ENCODE measurements at places on chromosomes 2 and 18.

GRCh38 chr18:24603151-24603550 is 142.7 kb downstream of the HRH4 start:
- no peak for DNase-seq

DNA sequence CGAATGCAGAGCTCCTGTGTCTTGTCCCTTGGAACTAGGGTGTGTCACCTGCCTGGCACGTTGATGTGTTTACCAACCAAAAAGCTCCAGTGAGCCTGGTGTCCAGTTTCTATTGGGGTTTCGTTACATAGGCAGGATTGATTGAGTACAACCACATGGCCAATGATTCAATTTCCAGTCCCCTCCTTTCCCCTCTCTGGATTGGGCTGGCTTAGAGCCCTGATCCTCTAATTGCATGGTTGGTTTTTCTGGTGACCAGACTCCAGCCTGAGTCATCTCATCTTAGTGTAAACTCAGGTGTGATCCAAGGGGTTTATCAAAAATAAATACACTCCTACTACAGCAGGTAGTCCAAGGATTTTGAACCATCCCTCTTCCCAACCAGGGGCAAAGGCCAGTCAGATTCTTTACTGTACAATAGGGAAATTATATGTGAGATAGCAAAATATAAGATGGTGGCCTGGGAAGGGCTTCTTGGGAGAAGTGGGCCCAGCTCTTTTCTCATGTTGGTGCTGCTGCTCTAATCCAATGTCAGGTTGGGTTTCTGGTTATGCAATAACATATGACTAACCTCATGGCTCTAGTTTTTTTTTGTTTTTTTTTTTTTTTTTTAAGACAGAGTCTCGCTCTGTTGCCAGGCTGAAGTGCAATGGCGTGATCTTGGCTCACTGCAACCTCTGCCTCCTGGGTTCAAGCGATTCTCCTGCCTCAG is 64.7 kb upstream of the MGAT5 start:
- DNase-seq, result no peak

DNA sequence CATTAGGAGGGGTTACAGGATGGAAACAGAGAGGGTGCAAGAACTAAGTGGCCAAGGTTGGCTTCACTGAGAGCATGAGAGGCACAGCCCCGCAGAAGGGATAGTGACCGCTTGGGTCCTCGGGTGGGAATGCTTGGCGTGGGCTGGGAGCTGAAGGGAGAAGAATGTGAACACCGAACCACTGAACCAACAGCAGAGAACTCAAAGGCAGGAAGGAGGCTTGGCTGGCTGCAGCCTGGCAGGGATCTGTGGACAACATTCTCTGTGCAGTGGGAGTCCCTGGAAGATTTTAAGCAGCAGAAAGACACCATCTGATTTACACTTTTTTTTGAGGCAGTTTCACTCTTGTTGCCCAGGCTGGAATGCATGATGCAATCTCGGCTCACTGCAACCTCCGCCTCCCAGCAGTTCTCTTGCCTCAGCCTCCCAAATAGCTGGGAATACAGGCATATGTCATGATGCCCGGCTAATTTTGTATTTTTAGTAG is 33.9 kb downstream of the SOWAHC start:
- DNase-seq, result no peak

- no peak for DNase-seq
Measured at GRCh38 chr18:62566199-62566598, 43.4 kb downstream of the ZCCHC2 start.

- no peak for DNase-seq
Measured at GRCh38 chr2:73877071-73877802, 15.6 kb upstream of the ACTG2 start.

All from NCI-H446 treated with DMSO at 0.1 percent for 48 hours (cell line).